ENCODE measurements at places on chromosomes 11 and 22.

GRCh38 chr11:16814410-16815046, 76.1 kb downstream of the C11orf58 start:
- DNase-seq = no peak

DNA sequence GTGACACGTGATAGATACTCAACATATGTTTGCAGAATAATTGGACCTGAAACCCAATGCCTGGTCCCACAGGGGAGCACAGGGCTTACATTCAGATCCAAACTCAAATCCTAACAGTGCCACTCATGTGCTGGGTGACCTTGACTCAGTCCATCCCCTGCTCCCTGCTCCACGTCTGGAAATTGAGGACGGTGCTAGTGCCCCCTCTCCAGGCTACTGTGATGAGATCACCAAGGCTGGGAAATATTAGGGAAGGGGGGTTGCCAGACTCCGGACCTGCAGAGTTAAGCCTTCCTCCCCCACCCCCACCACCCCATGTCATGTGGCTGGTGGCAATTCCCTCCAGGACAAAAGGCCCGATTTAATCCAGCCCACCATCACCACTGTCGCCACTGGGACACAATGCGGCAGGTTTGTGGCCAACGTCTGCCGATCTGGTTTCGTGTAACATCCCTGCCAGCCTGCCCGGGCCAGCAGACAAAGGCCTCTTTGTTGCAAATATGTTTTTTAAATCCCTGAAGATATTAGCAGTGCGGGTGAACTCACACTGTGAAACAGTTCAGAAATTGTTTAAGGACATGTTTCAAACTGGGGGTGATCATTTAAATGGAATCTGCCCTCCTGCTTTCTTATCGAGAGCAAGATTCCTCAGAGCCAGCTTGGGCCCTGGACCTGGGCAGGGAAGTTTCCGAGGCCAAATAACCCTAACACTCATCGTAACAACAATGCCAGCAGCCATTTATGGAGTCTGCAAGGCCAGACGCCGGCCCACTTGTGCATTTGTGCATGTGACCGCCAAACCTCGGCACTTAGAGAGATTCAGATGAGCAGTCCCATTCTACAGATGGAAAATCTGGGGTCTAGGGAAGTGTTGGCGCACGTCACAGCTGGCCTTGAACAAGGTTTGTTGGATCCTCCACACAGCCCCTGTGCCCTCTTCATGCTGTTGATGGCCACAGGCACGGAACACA, 19.6 kb upstream of the MN1 start:
- no peak for DNase-seq

GRCh38 chr22:33126881-33127280, 68.7 kb upstream of the SYN3 start:
- DNase-seq = no peak

- DNase-seq = no peak
Observed at GRCh38 chr11:64851831-64852351, 7.4 kb upstream of the CDC42BPG start.

DNA sequence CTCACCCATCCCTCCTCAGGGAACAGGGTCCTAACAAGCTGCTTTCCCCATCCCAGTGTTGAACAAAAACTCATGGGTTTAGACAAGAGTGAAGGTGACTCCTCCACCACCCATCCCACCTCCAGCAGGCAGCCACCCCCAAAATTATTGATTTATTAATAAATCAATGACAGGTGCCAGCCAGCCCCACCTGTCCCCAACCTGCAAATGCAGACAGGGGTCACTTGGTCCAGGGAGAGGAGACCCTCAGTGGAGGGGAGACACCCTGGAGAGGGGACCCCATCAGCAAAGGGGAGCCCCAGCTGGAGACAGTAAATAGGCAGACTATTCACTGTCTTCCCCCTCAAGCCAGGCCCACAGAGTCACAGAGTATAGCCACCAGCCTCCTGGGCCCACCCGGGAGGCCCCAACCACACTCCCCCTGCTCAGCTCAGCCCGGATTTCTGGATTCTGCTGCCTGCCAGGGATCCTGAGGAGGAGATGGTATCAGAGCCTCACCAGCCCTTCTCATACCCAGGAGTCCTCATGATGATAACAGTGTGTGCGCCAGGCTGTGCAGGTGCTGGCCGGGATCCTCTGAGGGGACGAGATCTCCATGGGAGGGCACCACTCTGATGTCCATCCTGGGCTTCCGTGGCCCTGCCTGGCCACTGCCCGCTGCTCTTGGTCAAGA, 8.8 kb upstream of the CD81 start:
- no peak for DNase-seq

DNA sequence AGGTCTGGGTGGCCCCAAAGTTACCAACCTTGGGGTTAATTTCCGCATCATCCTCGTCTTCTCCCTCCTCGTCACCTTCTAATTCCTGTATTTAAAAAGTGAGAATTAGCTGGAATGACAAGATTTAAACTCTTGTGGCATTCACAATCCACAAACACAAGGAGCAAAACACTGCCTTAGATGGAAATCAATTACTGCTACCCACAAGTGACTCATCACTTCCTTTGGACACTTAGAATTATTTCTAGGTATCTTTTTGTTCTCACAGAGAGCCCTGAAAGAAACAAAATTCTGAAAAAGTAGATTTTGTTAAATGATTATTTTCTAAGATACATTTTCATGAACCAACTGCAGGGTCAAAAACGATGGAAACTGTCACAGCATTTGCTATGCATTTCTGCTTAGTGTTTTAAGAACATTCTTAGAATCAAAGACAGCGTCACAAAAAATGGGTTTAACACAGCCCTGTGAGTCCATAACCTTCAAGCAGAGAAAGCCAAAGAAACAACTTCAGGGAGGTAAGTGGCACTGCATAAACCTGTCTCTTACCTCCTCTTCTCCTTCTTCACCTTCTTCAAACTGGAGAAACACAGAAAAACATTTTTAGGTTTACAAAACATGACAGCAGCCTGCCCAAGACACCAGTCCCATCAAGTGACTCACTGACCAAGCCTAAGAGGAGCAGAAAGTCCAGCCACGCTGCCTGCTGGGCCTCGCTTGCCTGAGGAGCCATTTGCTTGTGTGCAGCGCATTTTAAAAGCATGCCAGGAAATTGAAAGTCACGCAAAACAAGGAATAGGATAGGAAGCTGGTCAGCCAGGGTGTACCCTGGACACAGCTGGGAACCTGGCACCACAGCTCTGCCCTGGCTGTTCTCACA, 22.3 kb upstream of the PHLDA2 start:
- DNase-seq = no peak
